Activated naive CD8-positive, alpha-beta T cell treated with anti-CD3 and anti-CD28 coated beads for 36 hours (primary cell): ENCODE measurements at places on chromosomes 1 and 21.

DNA sequence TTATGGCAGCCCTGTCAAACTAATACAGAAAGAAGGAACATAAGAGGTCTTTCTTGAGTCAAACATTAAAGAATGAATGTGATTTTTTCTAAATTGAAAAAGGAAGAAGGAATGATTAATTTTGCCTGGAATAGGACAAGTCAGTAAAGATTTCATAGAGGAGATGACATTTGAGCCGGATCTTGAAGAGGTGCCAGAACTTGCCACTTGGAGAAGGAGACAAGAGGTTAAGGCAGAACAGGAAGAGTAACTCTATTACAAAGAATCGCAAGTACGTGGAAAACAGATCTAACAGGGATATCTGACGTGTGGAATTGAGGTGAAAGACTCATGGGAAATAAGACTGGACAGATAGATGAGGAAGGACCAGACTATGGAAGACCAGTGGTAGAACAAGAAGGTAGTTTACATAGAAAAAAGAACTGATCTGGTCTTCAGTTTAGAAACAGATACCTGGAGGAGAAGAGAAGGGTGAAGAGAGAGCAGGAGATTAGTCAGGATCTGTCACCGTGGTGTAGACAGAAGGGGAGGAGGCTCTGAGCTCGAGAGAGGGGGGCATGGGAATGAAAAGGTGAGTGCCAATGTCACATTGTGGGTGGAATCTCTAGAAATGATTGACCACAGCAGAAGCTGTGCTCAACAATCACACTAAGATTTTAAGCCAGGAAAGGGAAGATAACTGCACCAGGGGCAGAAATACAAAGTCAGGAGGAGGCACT is 32.5 kb downstream of the RHOU start:
- no peak for DNase-seq

GRCh38 chr1:204042516-204042915 is 30.4 kb upstream of the SOX13 start:
- DNase-seq: no peak

DNA sequence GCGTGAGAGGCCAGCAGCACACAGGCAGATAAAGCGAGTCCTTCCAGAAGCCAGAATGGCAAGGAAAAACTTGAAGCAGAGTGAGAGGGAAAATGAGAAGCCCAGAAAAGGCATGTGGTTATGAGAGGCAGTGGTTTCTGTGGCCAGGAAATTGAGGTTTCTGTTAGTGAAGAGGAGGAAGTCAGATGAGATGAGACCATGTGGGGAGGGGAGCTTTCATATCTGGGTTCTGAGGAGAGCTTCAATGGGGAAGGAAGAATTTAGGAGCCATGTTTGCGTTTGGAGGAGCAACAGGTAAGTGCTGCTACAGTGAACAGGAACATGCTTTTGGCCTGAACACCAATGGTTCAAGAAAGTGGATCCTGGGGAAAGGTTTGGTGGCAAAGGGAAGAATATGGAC is 6.1 kb upstream of the CD1A start:
- DNase-seq: peak; percentile 17

GRCh38 chr1:247415423-247416361 is at the start of gene NLRP3:
NLRP3 (plus strand) TSS chr1:247416173; CDS start chr1:247418801, 2,628 bp downstream.
- DNase-seq: peak; percentile 45

DNA sequence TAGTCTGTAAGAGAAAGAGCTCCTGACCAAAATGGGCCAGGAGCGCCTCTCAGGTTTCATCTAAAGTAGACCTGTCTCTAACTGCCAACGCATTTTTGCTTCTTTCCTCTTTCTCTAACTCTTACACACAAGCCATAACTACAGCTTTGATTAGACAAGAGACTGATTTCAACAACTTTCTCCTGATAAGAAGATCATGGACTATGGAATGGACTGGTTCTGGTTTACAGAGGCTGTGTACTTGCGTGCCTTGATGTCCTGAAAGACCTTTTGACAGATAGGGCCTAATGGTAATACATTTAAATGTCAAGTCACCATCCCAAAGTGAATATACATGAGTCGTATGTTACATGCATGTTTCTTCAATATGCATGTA is 3.7 kb upstream of the SETD4 start:
- no peak for DNase-seq

- no peak for DNase-seq
Measured at GRCh38 chr1:211920141-211920572, 89.6 kb upstream of the LPGAT1 start.

- DNase-seq: no peak
Measured at GRCh38 chr1:233513431-233513830, 100.5 kb upstream of the KCNK1 start.

DNA sequence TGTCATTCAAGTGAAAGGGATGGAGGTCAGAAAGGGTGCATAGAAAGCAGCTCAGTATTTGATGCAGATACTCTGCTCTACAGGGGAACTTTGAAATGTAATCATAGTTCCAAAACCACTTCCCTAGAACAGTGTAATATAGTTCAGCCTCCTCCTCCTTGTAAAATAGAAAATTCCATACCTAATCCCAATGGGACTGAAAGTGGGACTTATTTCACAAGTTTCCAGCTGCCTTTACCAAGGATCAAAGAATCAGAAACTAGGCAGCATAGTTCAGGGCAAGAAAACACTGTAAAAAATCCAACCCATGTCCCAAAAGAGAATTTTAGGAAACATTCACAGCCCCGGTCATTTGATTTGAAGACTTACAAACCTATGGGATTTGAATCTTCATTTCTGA is 8.1 kb upstream of the TMCO2 start:
- no peak for DNase-seq
